ENCODE measurements at places on chromosomes 5 and 9. TPM values are rescaled to one million over a fixed set of nuclear protein-coding genes. Genes with fewer than 3 reads are reported as not detected.

DNA sequence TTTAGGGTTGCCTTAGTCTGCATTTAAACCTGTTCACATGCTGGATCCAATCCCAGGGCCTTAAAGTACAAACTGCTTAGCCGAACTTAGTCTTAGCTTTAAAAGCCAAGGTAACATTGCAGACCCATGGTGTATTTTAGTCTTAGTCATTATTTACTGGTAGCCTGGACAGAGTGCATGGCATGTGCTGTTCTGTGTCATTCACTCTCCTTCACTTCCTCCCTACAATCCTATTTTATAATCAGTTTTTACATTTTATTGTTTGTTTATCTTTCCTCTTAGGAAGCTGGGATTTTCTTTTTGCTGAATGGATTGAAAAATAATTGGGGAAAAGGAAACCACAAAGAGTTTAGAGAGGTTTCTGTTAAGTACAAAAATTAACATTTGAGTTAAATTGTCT is 29.4 kb upstream of the TAL2 start:
- DNase-seq = no peak
- H3K27ac ChIP-seq = no peak overlapping the region
- H3K4me1 ChIP-seq = no peaks in the 10 kb centered on the region
- no peaks in the 10 kb centered on the region for H3K36me3 ChIP-seq
- no peak overlapping the region for H3K4me3 ChIP-seq

GRCh38 chr9:121266906-121267650 is 884 bp upstream of the GSN start:
- H3K27ac ChIP-seq = no peak overlapping the region
- H3K27me3 ChIP-seq = no peaks in the 10 kb centered on the region
- H3K4me1 ChIP-seq = peaks cover 14% of the 10 kb centered on the region
- H3K4me3 ChIP-seq = no peak overlapping the region
- H3K36me3 ChIP-seq = no peaks in the 10 kb centered on the region

GRCh38 chr5:77066823-77067442 is 20.2 kb downstream of the ZBED3 start:
- H3K27me3 ChIP-seq = no peaks in the 10 kb centered on the region
- H3K4me1 ChIP-seq = no peaks in the 10 kb centered on the region
- DNase-seq = no peak
- H3K4me3 ChIP-seq = no peak overlapping the region
- H3K27ac ChIP-seq = no peak overlapping the region

DNA sequence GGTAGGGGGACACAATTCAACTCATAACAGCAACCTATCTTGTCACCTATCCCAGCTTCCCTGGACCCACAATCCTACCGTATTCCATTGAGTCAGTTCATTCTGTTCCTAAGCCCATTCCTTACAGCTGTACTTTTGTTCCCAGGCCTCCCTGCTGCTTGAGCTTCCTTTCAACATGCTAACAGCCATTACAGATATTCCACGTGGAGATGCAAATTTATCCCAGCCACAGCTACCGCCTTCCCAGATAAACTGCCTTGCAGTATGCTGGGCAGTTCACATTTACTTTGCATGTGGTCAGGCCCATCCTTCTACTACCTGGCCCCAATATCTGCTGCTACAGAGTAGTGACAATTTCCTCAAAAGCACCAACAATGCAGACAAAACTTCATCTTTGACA is 23.0 kb downstream of the RIGI start:
- no peak overlapping the region for H3K27ac ChIP-seq
- H3K4me1 ChIP-seq = no peaks in the 10 kb centered on the region
- DNase-seq = no peak

DNA sequence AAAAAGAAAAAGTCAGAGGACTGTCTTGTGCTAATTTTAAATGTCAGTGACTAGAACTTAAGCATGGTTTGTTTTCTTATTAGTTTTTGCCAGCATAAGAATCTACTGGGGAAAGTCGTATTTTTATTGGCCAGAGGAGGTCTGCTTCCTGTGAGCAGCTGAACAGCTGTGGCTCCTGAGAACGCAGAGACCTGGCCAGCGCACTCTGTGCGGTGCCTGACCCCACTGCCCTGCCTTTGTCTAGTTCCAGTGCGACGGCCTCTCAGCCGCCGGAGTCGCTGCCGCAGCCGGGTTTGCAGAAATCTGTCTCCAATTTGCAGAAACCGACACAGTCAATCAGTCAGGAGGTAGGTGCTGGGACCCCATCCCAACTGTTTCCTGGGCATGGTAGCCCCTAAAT is 42.5 kb downstream of the PRRC2B start:
- H3K36me3 ChIP-seq = peaks cover 94% of the 10 kb centered on the region
- H3K27me3 ChIP-seq = no peaks in the 10 kb centered on the region
- H3K27ac ChIP-seq = no peak overlapping the region
- no peak for DNase-seq
- H3K4me3 ChIP-seq = no peak overlapping the region
- H3K4me1 ChIP-seq = no peaks in the 10 kb centered on the region

DNA sequence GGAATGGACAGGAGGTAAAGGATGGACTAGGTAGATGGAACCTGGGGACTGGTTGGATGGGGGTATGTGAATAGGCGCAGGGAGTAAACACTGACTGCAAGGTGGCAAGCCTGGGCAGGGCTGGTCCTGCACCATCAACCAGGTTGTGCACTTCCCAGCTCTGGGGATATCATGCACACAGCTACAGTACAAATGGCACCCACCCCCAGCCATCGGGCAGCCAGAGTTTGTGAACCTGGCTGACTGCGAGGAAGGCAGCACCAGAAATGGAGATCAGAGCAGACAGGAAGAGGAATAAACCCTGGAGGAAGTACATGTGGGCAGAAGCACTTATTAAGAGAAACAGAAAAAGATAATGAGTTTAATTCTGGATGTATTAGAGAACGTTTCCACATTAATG is 229.1 kb downstream of the ESM1 start:
- peaks cover 2% of the 10 kb centered on the region for H3K27me3 ChIP-seq
- no peak overlapping the region for H3K4me3 ChIP-seq
- no peak for DNase-seq

- no peaks in the 10 kb centered on the region for H3K36me3 ChIP-seq
- H3K4me3 ChIP-seq = 0 out of 2 replicates have a peak overlapping the region, but pooled peaks have one; percentile 6
- H3K4me1 ChIP-seq = peaks cover 90% of the 10 kb centered on the region
- H3K27ac ChIP-seq = peak overlapping the region; percentile 78
These were observed 42.3 kb upstream of the NOTCH1 start for GRCh38 chr9:136587944-136588662.

DNA sequence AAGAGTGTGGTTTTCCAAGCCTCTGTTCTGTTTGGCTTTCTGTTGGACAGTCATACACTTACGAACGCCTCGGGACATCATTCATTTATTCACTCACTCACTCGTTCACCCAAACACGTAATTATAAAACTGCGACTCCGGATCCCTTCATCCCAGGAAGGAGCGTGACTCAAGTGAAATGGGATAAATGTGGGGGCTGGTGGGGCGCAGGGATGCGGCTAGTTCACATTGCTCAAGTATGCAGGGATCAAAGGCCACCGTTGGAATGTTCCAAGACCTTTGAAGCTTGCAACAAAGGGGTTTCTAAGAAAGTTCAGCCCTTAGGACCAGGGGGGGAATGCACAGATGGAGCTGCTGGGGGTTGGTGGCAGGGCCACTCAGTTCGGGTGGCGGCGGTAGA is 64.2 kb downstream of the CFAP77 start:
- DNase-seq = no peak
- H3K4me3 ChIP-seq = no peak overlapping the region
- no peaks in the 10 kb centered on the region for H3K4me1 ChIP-seq
- H3K27me3 ChIP-seq = peaks cover 66% of the 10 kb centered on the region
- H3K27ac ChIP-seq = no peak overlapping the region

GRCh38 chr5:116640236-116640635 is 65.6 kb upstream of the SEMA6A start:
- no peaks in the 10 kb centered on the region for H3K36me3 ChIP-seq
- DNase-seq = no peak
- H3K4me3 ChIP-seq = no peak overlapping the region

DNA sequence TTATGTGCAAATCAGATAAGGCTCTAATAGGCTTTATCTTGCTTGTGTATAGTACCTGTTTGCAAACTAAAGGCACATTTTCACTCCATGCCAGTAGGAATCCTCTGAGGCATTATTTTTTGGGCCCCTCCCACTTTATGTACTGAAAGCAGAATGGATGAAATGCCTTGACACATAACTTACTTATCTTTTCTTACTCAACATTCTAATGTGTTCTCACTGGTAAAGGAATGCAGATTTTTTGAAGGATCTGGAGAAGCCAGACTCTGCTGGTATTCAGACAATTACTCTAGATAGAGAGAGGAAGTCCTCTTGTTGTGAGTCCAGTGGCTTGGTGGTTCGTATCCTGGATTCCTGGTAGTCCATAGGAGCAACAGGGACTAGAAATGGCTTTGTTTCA is 336.7 kb downstream of the CCDC171 start:
- H3K27me3 ChIP-seq = no peaks in the 10 kb centered on the region
- no peaks in the 10 kb centered on the region for H3K4me1 ChIP-seq
- H3K4me3 ChIP-seq = no peak overlapping the region
- no peak overlapping the region for H3K27ac ChIP-seq

- H3K36me3 ChIP-seq = no peaks in the 10 kb centered on the region
- H3K4me1 ChIP-seq = peaks cover 6% of the 10 kb centered on the region
- H3K27ac ChIP-seq = no peak overlapping the region
- no peak overlapping the region for H3K4me3 ChIP-seq
These were observed 15.2 kb downstream of the NEK6 start for GRCh38 chr9:124272979-124273378.

- peak; percentile 35 for DNase-seq
- H3K27ac ChIP-seq = no peak overlapping the region
- no peak overlapping the region for H3K4me3 ChIP-seq
- no peaks in the 10 kb centered on the region for H3K36me3 ChIP-seq
- H3K4me1 ChIP-seq = peaks cover 11% of the 10 kb centered on the region
- no peaks in the 10 kb centered on the region for H3K27me3 ChIP-seq
These were observed 32.7 kb upstream of the NOTCH1 start for GRCh38 chr9:136578626-136578914.

DNA sequence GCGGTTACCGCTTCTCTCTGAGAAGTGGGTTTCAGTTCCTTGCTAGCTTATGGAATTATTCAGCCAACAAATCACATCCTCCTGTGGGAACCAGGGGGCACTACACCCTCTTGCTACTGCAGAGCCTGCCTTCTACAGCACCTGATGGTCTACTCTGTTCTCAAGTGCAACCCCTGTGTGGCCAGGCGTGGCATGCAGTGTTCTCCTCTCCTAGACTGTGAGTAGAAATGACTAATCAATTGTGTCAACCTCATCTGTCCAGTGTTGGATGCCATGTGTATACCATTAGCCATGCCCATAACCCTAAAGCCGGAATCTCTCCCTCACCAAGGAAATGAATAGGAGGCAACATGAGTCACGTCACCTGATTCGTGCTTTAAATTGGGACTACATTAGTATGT is 117.2 kb upstream of the LIFR start:
- no peaks in the 10 kb centered on the region for H3K36me3 ChIP-seq
- no peak overlapping the region for H3K27ac ChIP-seq
- H3K27me3 ChIP-seq = no peaks in the 10 kb centered on the region
- no peak overlapping the region for H3K4me3 ChIP-seq

- H3K4me3 ChIP-seq = no peak overlapping the region
- H3K36me3 ChIP-seq = no peaks in the 10 kb centered on the region
- DNase-seq = no peak
- no peaks in the 10 kb centered on the region for H3K27me3 ChIP-seq
These were observed 28.7 kb upstream of the C5orf46 start for GRCh38 chr5:147935032-147935431.

- H3K27me3 ChIP-seq = no peaks in the 10 kb centered on the region
- H3K4me1 ChIP-seq = no peaks in the 10 kb centered on the region
- DNase-seq = no peak
These were observed 126.3 kb downstream of the EFNA5 start for GRCh38 chr5:107544476-107544875.

GRCh38 chr5:133757396-133757945 is 145.1 kb upstream of the FSTL4 start:
- H3K4me3 ChIP-seq = no peak overlapping the region
- H3K27me3 ChIP-seq = 0 out of 2 replicates have a peak, but pooled peaks cover 5% of the 10 kb centered on the region
- no peaks in the 10 kb centered on the region for H3K4me1 ChIP-seq

GRCh38 chr5:79243224-79243623 is 7.3 kb downstream of the JMY start:
- no peak overlapping the region for H3K27ac ChIP-seq
- H3K27me3 ChIP-seq = no peaks in the 10 kb centered on the region
- no peak for DNase-seq
- H3K4me1 ChIP-seq = no peaks in the 10 kb centered on the region

GRCh38 chr9:86944796-86945727 is 2.2 kb downstream of the GAS1 start:
- no peak overlapping the region for H3K27ac ChIP-seq
- H3K4me1 ChIP-seq = no peaks in the 10 kb centered on the region

DNA sequence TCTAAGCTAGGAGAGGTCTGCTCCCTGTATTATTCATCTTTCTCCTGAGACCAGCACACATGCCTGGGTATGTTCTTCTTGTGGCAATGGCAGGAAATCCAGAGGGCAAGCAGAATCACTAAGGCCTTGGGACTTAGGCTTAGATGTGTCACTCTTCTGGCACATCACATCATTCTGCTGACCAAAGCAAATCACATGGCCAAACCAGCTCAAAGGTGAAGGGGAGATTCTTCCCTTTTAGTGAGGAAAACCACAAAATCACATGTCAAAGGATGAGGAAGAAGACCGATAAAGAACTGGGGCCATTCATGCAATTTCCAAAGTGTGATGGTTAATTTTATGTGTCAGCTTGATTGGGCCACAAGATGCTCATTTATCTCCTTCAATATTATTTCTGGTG is 5.7 kb upstream of the AGGF1 start:
- H3K27me3 ChIP-seq = no peaks in the 10 kb centered on the region
- H3K36me3 ChIP-seq = no peaks in the 10 kb centered on the region
- H3K4me3 ChIP-seq = no peak overlapping the region
- H3K4me1 ChIP-seq = no peaks in the 10 kb centered on the region
- no peak for DNase-seq

- no peaks in the 10 kb centered on the region for H3K27me3 ChIP-seq
- no peaks in the 10 kb centered on the region for H3K4me1 ChIP-seq
- no peak overlapping the region for H3K27ac ChIP-seq
- no peak for DNase-seq
- H3K36me3 ChIP-seq = peaks cover 82% of the 10 kb centered on the region
These were observed 32.7 kb downstream of the FBXO38 start for GRCh38 chr5:148416416-148416815.

- DNase-seq = no peak
- peaks cover 91% of the 10 kb centered on the region for H3K36me3 ChIP-seq
- no peaks in the 10 kb centered on the region for H3K4me1 ChIP-seq
- H3K27ac ChIP-seq = no peak overlapping the region
These were observed 13.5 kb downstream of the SDHA start for GRCh38 chr5:231661-232060.

DNA sequence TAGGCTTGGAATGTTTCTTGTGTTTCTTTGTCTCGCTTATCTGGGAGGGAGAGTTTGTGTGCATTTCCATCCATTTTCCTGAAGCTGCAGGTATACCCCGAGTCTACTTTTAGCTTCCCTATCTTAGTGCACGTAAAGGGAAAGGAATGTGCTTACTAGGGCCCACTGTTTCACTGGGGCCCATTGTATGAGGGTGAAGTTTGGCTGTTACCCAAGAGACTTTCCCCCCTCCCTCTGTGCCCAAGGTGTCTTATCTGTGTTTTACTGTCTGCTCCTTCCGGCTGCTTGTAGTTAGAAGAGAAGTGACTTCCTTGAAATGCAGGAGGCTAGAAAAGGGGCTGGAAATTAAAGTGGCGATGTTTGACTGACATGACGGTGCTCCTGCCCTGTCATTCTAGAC is 12.1 kb upstream of the BTNL3 start:
- no peak overlapping the region for H3K27ac ChIP-seq
- no peaks in the 10 kb centered on the region for H3K36me3 ChIP-seq
- no peaks in the 10 kb centered on the region for H3K27me3 ChIP-seq
- DNase-seq = no peak
- H3K4me3 ChIP-seq = no peak overlapping the region

The ZFP62 gene
- 22.9 TPM for total RNA-seq

The ACSL6 gene
- 1.5 TPM for total RNA-seq

The OLFM1 gene
- not detected for total RNA-seq

The SLC25A2 gene
- not detected for total RNA-seq

The RASGEF1C gene
- 0.31 TPM for total RNA-seq

The UCK1 gene
- total RNA-seq = 19.8 TPM

The PCDHGA6 gene
- 0.11 TPM for total RNA-seq

The TTC16 gene
- total RNA-seq = not detected

The GPR150 gene
- total RNA-seq = not detected

All from K562 (cell line).